ENCODE measurements at places on chromosomes 1 and 21.

GRCh38 chr1:39545531-39545930 is 31.1 kb downstream of the PABPC4 start:
- DNase-seq = no peak

GRCh38 chr1:7942214-7942921 is 1.7 kb upstream of the TNFRSF9 start:
- DNase-seq = peak; percentile 11

- DNase-seq = peak; percentile 8
Observed at GRCh38 chr1:113191579-113192076, 118.6 kb downstream of the LRIG2 start.

DNA sequence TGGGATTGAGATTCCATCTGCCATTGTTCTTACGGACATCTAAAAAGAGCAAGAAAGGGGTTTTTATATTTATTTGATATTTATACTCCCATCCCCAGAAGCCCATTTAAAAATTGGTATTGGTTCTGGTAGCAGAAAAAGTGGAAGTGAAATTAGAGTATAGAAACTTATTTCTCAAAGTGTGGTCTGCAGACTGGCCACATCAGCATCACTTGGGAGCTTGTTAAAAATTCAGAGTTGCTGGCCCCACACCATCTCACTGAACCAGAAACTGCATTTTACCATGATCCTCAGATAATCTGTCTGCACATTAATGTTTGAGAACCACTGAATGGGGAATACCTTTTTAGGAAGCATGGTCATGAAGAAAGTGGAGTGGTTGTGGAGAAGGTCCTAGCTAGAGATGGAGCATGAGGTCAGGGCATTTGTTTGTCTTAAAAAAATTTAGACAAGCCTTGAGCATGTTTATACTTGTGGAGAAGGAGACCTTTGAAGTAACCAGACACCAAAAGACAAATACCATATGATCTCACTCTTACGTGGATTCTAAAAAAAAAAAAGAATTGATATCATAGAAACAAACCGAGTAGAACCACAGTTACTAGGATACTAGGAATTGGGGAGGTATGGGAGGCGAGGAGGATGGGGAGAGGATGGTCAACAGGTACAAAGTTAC is 116.3 kb downstream of the ST6GALNAC3 start:
- DNase-seq = peak; percentile 36

DNA sequence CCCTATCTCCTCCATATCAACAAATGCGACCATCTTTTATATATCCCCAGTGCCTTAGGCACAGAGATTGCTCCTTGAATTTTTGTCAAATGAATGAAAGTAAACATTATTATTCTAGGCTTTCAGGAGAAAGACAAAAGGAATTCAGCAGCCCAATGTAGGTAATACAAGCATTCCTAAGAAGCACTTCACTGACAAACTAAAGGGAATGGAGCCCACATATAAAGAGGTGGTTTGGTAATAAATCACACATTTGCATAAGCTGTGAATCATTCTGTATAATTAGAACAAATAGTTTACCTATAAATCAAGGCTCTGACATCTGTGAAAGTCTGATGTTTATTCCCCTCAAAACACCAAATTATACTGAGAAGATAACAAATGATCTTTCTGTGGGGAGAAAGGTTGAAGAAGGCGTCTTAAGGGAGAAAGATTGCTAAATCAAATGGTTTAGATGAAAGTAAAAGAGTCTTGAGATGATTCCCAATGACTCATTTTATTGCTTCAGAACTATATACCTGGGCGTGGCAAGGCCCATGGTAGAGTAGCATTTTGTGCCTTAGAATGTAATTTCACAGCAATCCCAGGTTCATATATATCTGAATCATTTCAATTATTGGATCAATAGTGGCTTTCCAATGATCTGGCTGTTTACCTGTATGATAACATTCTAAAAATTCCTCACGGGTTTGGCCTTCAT is 558.1 kb downstream of the AGBL4 start:
- no peak for DNase-seq

GRCh38 chr1:109476825-109477224 is 6.9 kb upstream of the ATXN7L2 start:
- no peak for DNase-seq

- no peak for DNase-seq
Observed at GRCh38 chr1:226551299-226551698, 2.7 kb downstream of the STUM start.

DNA sequence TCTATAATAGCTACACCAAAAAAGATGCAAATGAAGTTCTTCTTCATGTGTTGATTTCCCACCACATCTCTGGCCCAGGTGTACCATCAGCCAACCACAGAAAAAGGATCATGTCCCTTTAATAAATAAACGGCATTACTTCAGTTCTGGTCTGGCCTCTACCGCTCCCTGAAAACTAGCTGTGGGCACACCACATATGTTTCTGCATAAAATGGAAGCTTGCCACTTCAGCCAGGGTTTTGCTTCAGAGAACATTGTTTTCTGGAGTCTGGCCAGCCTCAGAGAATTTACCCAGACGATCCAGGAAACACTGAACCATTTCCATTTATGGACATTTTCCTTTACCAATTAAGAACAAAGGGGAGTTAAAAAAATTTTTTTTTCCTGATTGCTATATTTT is 5.8 kb upstream of the LAMC2 start:
- DNase-seq = no peak

- DNase-seq = no peak
Observed at GRCh38 chr1:36881068-36881405, 153.3 kb downstream of the GRIK3 start.

GRCh38 chr1:47443530-47444296 is 5.9 kb downstream of the FOXD2 start:
- DNase-seq = no peak

DNA sequence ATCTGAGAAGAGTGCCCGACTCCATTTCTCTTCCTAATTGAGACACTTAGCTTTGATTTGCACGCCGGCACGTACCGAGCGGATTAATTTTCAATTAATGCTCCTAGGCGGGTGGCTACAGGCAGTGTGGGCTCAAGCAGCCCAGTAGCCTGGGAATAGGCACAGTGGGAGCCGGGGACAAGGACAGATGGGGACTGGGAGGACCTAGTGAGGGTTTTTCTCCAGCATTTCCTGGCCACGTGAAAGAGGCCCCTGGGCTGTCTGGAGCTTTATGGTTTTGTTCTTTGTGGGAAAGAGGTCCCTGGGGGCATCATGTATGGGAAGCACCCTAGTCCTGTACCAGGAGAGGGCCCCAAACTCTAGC is 78.6 kb upstream of the CSF3R start:
- no peak for DNase-seq

GRCh38 chr1:230122366-230123279 is 55.6 kb downstream of the GALNT2 start:
- no peak for DNase-seq

GRCh38 chr1:89935235-89935634 is 59.7 kb upstream of the ZNF326 start:
- DNase-seq = no peak

DNA sequence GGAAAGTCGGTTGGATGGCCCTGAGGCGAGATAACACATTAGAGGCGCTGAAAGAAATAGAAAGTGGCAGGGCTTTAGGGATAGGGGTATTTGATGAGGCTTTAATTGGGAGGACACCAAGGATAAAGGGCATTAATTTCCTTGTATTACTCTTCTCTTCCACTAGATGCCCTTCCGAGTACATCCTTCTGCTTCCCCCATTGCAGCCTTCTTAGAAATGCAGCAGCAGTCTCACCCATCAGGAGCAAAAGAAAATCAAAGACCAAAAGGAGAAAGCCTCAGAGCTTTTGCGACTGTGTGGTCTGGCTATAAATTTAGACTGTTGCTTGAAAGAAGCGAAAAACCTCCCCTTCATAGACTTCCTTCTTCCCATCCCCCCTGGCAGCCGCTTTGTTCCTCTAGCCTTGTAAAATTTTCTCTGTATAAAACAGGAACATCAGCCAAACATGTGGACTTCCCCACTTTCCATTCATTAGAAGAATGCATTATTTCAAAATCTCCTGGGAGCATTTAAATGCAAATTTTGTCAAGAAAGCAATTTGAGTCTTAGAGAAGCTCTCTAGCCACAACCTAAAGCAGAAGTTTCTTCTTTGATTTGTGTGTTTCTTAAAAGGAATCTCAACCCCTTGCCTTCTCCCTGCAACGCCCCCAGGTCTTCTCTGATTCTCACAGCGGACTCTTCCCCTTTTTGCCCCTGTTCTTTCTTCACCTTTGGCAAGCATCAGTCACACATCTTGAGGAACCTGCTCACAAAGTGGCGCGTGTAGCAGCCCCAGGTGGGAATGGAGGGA is 76.6 kb downstream of the NDUFS5 start:
- peak; percentile 81 for DNase-seq

DNA sequence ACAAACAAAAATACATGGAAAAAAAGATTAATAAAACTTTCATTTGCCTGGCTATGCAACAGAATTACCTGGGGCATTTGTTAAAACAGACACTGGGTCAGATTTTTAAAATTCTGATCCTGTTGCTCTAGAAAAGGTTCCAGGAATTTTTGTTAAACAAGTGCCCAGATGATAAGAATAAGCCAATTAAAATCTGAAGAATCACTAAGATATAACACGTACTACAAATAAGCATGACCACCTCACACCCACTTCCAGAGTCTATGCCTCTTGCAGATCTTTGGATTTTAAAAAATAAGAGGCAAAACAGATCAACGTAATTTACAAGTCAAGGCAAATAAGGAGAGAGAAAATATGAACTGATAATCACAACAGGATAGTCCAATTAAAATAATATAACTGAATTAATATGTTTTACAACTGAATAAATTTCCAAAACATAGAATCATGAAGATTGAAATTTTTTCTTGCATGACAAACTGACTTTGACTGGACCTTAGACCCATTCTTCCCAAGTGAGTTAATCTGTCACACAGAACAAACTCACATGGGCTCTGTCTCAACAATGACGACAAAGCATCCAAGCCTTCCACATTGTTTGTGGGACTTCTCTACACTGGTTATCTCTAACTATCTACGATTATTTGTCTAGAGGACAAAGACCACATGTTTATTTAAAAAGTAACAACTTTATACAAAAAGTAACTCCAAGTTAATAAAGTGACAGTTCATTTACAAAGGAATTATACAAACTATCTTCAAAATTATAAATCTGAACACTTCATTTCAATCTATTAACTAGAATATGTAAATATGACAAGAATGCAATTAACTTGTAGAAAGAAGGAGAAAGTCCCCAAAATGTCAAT is 56.9 kb downstream of the COP1 start:
- no peak for DNase-seq

DNA sequence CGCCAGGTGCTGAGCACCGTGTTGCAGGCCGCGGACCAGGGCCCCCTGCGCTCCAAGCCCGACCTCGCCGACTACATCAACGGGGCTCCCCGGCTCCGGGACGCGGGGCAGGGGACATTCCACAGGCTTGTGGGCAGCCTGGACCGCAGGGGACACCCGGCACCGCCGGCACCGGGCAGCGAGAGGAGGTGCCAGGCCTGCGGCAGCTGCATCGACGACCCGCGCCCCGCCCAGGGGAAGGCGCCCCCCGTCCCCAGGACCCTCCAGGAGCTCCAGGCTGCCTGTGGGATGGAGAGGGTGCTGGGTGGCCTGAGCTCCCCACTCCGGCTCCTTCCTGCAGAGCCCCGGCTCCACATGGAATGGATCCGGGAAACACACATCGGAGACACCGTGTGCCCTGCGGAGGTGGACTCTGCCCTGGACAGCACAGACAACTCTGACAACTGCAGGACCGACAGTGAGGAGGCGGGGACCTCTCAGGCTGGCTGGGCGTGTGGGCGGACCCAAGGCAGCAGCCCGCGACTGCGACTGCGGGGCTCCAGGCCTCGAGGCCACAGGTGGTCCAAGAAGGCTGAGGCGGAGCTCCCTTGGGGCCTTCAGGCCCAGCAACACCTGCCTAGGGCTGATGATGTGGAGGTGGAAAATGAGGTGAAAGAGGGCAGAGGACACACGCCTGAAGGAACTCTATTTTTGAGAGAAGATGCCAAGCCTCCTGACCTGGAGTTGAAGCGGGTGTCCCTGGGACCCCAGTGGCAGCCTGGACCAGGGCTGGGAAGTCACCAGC is 22.8 kb downstream of the KIAA1614 start:
- peak; percentile 34 for DNase-seq

DNA sequence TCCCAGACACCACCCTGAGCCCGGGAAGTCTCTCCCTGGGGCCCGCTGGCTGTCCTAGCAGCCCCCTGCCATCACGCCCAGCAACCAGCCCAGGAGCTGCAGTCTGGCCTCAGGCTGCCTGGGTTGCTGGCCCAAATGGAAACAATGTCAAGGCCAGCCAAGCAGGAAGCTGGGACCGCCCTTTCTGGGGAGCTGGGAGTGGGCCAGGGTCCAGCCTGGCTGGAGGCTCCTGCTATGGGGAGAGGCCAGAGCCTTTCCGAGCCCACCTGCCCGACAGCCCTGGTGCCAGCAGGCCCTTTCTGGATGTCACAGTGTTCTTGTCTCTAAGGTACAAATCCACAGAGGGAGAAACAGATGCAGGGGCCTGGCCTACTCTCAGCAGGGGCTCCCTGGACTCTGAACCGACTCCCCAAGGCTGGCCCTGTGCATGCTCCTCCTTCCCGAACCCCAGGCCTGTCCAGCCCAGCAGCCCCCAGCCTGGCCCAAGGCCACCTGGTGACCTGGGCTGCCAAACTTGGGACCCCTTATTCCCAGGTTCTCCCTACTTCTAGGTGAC is 1.2 kb upstream of the MMEL1 start:
- DNase-seq = no peak

DNA sequence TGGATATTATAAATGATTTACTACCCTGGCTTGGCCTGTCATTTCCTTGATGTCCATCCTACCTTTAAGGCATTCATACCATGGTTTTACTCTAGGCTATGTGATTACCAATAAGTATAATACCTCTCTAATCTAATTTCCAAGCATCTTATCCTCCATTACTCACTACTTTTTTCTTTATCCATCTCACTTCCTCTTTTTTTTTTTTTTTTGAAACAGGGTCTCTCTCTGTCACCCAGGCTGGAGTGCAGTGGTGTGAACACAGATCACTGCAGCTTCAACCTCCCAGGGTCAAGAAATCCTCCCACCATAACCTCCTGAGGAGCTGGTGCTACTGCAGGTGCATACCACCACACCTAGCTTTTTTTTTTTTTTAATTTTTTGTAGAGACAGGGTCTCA is 39.9 kb downstream of the INKA2 start:
- no peak for DNase-seq

- no peak for DNase-seq
Observed at GRCh38 chr1:55007625-55008024, 8.9 kb downstream of the BSND start.

GRCh38 chr1:11804666-11805421 is 920 bp downstream of the MTHFR start:
- DNase-seq = no peak

DNA sequence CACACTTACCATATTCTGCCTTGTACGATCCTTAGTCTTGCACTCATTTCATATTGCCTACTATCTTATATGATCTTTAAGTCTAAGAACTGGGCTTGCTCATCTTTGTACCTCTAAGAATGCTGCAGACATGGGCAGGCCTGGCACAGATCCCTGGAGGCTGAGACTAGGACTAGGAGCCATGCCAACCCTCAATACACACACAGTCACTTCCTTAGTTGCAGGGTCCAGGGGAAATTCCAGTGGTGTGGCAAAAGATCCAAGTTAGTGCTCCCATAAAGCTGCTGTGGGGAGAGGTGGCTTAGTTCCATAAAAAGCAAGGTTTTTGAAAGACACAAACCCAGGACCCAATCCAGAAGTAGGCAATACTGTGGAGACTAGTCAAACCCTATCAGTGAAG is 59.9 kb downstream of the CYYR1 start:
- no peak for DNase-seq

GRCh38 chr1:203629507-203630082 is 3.0 kb downstream of the ATP2B4 start:
- DNase-seq = peak; percentile 8
